Osteoblast (primary cell): ENCODE measurements at places on chromosomes 11 and 22. TPM values are rescaled to one million over a fixed set of nuclear protein-coding genes. Genes with fewer than 3 reads are reported as not detected.

GRCh38 chr11:117058761-117059261 is 39.4 kb downstream of the SIK3 start:
- no peak for DNase-seq

GRCh38 chr11:32326522-32326921 is 108.8 kb downstream of the WT1 start:
- no peak for DNase-seq

The MMP11 gene
- 23.5 and 41.3 TPM in 2 replicates for total RNA-seq

The ASCL3 gene
- total RNA-seq, result not detected in 2 replicates

The CALCA gene
- not detected in 2 replicates for total RNA-seq
